ENCODE measurements at places on chromosomes 13 and 19.

DNA sequence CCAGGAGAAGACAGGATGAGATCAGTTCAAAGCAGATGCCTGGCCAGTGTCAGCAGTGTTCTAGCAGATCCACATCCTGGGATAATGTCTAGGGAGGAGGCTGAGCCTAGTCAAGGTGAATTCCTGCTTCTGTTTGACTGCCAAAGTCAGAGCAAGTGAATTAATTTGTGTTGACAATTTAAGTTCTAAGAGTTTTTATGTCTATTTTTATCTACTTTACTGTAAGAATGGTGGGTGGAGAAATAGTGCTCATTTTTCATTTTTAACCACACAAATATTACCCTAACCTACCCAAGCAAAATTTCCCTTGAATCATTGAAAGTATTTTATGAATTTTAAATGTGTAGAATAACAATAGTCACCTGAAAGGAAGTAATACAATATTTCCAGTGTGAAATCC lies 207.6 kb upstream of the SLC10A2 start:
- no peak for DNase-seq

DNA sequence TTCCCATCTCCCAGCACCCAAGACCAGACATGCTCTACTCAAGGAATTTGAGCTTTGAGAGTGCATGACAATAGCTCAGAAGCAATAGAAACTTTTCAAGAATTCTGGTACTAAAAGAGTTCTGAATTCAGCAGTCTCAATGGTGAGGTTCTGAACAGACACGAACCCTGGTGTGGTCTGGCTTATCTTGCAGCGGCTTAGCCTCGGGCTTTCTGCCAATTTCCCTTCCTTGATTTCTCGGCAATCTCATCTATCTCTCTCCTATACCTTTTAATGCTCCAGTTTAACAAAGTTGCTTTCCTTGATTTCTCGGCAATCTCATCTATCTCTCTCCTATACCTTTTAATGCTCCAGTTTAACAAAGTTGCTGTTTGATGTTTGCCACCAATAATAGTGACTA lies 174.6 kb downstream of the SPRY2 start:
- no peak for DNase-seq

DNA sequence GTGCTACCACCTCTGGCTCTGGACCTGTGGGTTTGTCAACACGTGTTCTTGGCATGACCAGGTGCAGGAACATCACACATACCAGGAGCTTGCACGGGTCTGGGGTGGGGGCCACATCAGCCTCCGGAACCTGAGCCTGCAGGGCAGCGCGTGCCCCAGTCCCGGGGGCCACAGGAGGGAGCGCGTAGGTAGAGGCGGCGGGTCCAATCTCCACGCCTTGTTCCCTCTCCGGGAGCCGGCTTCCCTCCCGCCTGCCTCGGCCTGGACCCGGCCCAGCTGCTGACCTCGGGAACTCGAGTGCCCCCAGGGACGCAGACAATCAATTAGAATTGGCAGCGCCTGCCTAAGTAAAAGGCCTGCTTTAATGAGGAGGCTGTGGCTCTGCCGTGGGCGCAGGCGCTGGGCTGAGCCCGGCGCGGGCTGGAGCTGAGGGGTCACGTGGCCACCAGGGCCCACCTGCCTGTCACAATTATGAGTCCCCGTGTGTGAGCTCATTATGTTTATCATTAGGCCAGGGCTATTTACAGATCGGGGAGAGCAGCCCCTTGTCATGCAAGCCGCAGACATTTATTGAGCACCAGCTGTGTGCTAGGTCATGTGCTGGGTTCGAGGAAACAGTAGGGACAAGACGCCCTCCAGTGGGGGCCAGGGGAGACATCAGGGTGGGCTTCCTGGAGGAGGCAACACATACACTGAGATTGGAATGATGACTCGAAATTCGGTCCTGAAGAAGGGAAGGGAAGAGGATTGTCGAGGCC lies 32.2 kb upstream of the TNFAIP8L1 start:
- DNase-seq, result peak; percentile 96

DNA sequence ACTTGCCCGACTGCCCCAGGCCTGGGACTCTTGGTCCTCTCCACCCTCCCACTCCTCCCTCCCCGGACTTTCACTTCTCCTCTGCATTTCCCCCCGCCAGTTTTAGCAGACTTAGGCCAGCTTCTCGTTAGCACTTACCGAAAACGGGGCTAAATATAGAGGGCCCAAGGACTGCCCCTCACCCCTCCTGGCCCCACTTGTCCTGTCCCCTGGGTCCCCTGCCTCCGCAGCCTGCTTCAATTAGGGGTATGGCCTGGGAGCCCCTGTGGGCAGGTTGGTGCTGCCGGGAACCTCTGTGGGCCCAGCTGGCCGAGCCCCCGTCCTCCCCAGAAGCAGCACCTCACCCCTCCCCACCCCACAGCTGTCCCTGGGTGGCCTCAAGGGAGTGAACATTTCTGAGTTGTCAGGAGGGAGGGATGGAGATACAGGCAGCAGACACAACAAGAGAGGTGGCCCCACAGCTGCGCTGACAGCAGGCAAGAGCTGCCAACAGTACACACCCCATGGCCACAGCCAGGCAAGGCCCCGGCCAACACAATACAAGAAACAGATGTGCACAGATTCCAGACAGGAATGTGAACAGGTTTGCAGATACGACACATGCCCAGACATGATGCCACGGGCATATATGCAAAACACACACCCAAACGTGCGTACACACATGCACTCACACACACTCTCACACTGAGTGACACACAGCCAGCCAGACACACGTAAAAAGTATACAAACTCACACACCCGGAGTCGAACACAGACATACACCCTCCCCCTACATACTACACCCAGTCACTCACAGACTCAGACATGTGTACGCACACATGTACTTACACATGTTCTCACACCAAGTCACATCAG lies 2.6 kb downstream of the POU2F2 start:
- no peak for DNase-seq

DNA sequence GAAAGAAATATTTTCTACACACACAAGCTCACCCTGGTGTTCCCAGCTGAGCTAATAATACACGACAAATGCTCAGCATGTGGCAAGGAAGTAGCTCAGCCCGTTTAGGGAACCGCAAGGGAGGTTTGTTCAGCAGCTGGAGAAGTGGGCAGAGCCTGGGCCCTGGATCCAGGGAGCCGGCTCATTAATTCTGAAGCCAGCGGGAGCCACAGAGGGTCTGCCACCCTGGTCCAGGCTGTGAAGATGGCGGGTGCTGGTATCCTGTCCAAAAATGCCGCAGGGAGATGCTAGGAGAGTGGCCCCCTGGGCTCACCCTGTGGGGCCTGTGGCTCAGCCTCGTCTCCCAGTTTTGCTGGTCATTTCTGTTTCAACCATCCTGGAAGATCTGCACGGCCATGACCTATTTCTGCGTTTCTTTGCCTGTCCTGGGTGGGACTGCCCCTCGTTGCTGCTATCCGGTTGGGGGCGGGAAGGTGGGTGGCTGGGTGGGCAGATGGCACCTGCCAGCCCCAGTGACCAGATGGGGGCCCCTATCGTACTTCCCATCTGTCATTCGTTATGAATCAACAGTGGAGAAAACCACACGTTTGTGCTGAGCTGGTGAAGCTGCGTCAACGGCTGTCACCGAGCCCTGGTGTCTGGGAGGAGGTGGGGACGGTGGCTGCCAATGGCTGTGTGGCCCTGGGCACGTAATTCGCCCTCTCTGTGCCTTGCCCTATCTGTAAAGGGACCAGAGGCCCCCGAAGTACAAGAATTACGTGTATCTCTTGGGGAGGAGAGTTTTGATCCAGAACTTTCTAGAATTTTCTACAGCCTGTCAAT lies 2.7 kb upstream of the GNA15 start:
- DNase-seq, result no peak

DNA sequence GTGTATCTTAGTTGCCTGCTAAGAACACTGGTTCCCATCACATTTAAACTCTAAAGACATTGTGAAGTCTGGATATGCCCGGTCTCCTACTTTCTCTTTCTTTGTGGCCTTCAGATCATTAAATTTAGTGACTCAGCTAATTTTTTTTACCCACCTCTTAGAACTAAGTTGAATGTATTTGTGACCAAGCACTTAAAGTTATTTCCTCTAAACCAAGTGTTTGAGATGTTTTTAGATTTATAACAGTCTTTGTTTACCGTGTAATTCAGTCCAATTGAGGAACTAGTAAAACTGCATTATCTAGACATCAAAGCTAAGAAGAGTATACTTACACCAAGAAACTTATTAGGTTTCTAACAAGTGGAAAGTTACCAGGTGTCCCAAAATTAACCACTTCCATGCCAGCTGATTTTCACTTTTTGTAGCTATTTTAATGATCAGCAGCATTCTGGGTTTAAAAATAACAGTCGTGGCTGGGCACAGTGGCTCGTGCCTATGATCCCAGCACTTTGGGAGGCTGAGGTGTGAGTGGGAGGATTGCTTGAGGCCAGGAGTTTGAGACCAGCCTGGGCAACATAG lies 53.1 kb downstream of the ARHGAP35 start:
- no peak for DNase-seq

DNA sequence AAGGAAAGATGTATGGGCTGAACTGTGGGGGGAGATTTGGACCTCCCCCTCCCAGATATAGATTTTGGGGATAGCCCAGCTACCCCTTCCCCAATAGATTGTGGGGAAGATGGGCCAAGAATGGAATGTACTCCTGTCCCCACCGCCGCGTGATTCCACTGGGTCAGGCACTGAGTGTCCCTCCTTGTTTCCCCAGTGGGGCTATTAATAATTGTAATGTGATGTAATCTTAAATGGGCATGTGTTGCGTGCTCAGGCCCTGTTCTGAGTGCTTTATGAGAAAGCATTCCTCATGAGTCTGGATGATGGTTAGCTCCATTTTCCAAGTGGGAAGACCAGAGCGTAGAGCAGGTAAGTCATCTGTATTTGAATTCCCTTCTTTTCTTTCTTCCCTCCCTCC lies 1.4 kb downstream of the PSMD8 start:
- no peak for DNase-seq

- DNase-seq, result peak; percentile 63
Observed at GRCh38 chr19:10461047-10461949, 41.0 kb downstream of the PDE4A start.

DNA sequence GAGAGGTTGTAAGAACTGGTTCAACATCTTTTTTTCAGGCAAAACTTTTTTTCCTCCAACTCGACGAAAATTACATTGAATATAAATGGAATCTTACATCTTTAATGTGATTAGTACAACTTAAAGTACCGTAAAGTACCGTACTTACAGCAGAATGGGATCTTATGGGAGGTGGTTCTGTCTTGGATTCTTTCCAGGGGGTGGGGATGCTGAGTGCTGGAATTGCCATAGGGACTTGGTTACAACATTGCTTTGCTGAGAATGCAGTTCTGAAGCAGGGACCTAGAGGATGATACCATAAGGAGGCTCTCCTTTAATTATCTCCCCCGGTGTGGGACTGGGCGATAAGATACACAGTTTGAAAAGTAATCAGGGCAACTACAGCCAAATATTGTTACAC lies 186.4 kb downstream of the KLF5 start:
- DNase-seq, result no peak

Data from NCI-H1105 treated with DMSO at 0.1 percent for 48 hours (cell line).